ENCODE measurements at places on chromosomes 16 and 17. TPM values are rescaled to one million over a fixed set of nuclear protein-coding genes. Genes with fewer than 3 reads are reported as not detected.

- no peak for DNase-seq
Measured at GRCh38 chr16:19522397-19522732, 467 bp upstream of the GDE1 start.

DNA sequence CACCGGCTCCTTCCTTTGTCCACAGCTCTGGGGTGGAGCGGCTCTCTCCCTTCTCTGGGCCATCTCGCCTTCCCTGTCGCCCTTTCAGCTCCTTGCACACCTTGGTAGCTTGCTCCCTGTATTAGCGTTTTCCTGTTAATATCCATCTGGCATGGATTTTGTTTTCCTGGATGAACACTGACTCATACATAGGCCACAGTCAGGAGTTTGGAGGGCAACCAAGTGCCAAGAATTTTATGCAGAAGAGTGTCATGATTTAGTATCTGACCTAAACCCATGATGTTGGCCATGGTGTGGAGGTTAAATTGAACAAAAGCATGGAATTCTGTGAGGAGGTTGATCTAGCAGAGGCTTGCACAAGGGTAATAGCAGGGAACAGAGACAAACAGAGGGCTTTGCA, 180.9 kb downstream of the AIPL1 start:
- DNase-seq: no peak

- DNase-seq: no peak
Measured at GRCh38 chr16:83887080-83887479, 11.8 kb upstream of the MLYCD start.

DNA sequence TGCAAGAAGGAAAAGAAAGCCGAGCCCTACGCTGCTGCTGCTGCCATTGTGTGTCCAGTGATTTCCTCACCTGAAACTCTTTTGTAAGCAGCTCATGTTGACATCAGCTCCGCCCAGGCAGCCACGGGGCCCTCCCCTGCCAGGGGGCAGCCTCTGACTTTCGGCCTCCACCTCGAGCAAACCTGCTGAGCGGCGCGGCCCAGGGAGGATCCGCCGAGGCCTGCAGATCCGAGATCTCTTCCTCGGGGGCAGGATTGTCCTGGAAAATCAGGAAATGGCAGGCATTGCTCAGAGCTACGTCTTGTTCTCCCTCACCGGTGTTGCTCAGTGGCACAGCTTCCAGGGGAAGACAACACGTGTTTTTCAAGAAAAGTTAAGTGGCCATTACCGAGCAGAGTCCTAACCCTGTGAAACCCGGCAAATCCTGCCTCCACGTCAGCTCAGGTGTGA, 35.6 kb upstream of the ZNF750 start:
- no peak for DNase-seq

GRCh38 chr17:40961591-40961990, 5.2 kb downstream of the KRT39 start:
- no peak for DNase-seq

CDYL2 gene
- 8.3 TPM for polyA plus RNA-seq

Data from left kidney (tissue), 8 donors.